Astrocyte of the cerebellum (primary cell): ENCODE measurements at places on chromosomes 7 and 10.
A peak's percentile ranks its signal among the peaks of the same experiment; 100 is the strongest.

DNA sequence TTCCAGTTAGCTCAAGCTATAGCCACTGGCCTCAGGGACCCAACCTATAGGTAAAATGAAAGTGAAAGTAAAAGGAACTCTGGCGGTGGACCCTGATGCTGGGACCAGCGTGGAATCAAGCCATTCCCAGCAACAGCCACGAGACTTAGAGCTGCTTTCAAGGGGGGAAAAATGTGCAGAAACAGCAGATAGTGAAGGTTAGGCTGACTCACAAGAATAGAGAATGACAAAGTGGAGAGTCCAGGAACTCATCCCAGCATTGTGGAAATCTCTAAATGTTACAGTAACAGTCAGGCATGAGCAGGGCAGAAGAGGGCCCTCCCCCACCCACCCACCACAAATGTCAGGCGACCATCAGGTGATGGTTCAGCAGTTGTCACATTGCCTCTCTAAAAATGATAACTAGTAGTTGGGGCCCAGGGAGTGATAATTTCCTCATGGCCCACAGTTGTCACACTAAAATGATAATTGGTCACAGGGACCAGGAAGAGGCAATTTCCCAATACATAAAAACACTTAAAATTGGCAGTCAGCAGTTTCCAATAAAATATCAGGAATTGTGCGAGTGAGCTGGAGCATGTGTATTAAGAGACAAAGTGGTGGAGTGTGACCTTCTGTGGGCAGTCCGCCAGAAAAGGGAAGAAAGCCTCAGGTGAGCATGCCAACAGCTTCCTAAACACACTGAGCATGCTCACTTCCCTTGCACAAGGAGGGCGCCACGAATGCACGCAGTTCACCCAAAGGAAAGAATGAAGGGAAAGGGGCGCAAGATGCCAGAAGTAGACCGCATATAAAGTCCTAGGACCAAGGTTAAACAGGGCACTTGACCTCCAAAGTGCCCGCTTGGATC, 129.8 kb upstream of the PPP1R3A start:
- peak; percentile 15 for DNase-seq

- no peak for DNase-seq
Measured at GRCh38 chr10:133002685-133003084, 60.3 kb upstream of the CFAP46 start.

DNA sequence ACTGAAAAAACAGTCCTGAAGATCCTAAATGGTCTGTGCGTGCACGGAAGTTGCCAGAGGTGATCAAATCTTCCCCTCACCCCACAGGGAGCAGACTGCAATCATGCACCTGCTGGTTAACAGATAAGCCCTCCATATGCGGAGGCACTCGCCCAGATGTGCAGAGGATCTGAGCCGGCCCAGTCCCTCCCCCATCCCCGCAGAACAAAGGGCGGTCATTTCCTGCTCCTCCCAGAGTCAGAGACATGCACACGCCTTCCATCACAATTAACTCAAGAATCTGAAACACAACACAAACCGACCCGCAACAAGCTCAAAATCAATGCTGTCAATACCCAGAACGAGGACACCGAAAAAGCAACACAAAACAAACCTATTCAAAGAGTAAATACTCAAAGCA, 24.2 kb downstream of the CRTAC1 start:
- no peak for DNase-seq

DNA sequence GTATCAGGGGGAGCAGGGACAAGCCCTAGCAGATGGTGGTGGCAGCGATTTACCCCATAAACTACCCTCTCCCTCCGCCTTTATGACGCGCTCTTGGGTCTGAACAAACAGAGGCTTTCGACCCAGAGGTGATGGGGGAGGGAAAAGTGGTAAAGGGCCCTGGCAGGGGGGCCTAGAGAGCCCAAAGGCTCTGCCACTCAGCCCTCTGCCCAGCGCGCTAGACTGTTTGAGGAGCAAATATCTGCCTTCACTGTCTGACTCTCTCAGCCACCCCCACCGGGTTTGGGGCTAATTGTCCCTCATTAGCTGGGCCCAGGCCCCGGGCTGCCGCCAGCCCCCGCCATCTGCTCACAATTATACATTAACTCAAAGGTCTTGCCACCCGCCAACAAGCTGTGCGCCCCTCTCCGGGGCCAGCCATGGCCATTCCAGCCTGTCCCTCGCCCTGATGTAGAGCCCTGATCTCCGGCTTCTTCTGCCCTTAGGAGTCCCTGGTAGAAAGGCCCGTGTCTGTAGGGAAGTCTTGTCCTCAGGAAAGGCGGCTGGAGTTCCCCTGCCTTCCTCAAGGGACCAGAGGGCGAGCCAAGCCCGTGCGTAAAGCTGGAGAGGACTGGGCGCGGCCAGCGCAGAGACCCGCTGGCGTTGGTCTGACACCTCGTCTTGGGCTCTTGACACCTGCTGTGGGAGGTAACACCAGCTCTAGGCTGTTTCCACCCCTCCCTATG, 1.9 kb upstream of the PAX4 start:
- no peak for DNase-seq

DNA sequence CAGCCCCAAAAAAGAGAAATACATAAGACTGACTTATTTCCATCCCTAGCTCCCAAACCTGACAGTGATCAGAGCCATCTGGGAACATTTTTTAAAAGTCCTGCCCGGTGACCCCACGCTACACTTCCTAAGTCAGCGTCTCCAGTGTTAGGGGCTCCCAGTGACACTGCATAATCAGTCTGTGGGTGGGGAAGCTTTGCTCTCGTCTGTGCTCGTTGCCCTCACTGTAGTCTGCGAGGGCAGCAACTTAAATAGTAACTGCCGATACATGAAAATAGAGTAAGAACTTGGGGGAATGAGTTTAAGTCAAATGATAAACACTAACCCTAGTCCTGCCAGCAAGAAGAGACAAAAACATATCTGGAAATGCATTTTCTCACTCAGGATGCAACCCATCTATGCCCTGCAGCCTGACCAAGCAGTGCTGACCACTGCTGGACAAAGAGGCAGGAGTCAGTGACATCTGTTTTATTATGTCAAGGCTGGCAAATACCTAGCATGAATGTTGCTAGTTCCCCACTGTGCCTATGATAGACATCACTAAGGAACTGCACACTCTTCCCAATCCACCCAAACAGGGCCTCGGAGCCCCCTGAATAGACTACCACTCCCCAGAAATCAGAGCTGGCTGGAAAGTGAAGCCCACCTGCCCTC, 18.7 kb downstream of the ERCC6 start:
- DNase-seq: no peak

- no peak for DNase-seq
Measured at GRCh38 chr7:43700646-43701499, 28.4 kb downstream of the COA1 start.

- no peak for DNase-seq
Measured at GRCh38 chr7:24574950-24575349, 1.7 kb downstream of the PALS2 start.

DNA sequence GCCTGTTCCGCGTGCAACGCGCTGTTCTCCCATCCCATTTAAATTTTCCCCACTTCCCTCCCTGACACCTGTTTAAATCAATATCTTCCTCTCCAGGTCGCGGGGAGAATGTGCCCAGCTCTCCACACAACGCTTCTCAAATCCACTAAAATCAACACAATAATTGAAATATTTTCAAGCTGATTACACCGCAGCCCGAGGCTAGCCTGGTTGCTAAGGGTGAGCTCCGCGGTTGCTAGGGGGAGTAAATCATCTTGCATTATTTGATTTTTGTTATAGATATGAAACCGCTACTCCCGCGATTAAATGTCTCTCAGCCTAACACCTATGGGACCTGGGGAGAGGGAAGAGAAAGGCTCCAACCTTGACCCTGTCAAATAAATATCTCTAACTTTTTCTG, 36.2 kb downstream of the UNCX start:
- DNase-seq: no peak

DNA sequence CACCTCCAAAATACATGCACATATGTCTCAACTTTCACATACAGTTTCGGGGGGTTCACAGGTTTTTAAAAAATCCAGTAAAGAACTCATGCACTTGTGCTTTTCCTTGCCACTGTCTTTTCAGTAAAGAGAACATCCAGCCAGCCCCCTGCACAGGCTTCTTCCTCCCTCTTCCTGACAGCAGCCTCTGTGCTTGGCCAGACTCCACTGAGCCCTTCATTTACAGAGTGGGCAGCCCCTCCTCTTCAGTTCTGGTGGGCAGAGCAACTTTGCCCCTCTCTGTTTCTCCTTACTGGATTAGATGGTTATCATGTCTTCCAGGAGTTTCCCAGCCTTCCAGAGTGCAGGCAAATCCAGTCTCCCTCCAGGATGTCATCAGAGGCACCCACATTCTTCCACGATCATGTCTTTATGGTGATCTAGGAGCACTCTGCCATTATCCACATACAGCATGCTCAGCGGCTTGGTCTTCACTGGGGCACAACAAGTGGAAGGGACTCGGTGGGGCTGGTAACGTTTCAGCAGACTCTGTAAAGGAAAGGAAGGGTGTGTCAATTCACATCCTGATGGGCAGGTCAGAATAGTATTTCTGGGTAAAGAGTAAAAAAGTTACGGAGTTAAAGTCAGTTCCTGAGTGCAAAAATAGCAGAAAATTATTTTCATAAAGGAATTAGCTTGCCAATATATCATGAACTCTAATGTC, 8.8 kb downstream of the NODAL start:
- DNase-seq: no peak

DNA sequence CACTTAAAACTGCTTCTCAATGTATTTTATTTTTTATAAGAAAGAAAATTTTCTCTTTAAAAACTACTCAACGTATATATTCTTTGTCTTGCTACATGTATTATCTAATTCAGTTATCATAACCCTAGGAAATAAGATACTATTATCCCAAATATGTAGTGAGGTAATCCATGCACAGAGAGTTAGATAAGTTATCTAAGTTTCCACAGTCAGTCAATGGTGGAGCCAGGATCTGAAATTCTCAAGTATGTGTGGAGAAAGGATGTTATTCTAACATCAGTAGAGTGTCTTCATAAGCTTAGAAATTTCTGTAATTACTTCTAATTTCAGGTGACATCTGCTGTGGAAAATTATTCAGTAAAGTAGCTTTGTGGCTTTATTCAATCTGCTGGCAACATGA, 239.9 kb downstream of the CSTF2T start:
- no peak for DNase-seq

GRCh38 chr10:119515511-119516045, 26.9 kb downstream of the RGS10 start:
- no peak for DNase-seq

- DNase-seq: no peak
Measured at GRCh38 chr10:18341055-18341454, 200.8 kb downstream of the CACNB2 start.

DNA sequence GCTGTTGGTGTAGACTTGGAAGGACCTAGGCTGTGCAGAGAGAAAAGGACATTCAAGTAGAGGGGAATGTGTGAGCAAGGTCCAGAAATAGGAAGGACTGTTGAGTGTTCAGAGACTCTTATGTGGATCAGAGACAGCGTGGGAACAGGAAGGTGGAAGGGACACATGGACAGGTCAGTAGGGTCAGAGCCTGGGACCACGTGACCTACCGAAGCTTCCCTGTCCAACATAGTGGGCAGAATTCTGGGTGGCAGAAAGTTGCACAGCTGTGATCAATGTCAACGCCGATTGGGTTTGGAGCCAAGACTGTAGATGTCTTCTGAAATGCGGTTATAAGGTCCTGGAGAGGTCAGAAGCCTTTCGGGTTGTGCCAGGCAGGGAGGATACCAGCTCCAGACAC, 195.9 kb upstream of the MKI67 start:
- no peak for DNase-seq

DNA sequence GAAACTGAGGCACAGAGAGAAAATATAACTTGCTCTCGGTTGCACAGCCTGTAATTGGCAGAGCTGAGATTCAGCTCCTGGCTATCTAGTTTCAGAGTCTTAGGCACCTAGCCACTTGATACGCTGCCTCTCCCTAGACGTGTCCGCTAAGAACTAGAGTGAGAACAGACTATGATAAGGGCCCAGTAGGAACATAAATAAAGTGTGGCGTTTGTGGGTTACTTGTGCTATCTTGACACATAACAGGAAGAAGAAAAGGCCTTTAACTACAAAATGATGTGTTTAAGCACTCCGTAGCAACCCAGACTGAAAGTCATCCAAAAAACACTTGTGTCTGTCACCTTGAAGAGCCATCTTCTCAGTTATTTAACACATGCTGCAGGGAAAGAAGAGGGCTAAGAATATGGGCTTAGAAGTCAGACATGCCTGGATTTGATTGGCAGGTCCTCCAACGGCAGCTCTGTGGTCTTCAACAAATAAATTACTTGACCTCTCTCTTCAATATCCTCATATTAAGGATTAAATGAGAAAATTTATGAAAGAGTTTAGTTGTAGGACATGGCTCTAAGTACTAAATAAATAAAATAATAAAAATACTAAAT, 96.2 kb downstream of the SGMS1 start:
- DNase-seq: no peak
